ENCODE measurements at places on chromosomes 2 and 18. TPM values are rescaled to one million over a fixed set of nuclear protein-coding genes. Genes with fewer than 3 reads are reported as not detected.

SERPINB10 gene
- total RNA-seq = not detected

AP1S3 gene
- 18.6 TPM for total RNA-seq

VWA3B gene
- not detected for total RNA-seq

ATP6V1C2 gene
- total RNA-seq = not detected

ATOH8 gene
- total RNA-seq = 22.4 TPM

TFCP2L1 gene
- total RNA-seq = under 0.01 TPM

HSPE1 gene
- total RNA-seq = 47.0 TPM

EIF2B4 gene
- total RNA-seq = 25.2 TPM

UGT1A4 gene
- not detected for total RNA-seq

EXOC6B gene
- 52.3 TPM for total RNA-seq

SKOR2 gene
- not detected for total RNA-seq

XDH gene
- 2.7 TPM for total RNA-seq

TUBA3D gene
- not detected for total RNA-seq

UGT1A9 gene
- not detected for total RNA-seq

C1QL2 gene
- total RNA-seq = not detected

COL4A4 gene
- total RNA-seq = 7.7 TPM

CCBE1 gene
- 48.7 TPM for total RNA-seq

HOXD12 gene
- not detected for total RNA-seq

SP140 gene
- total RNA-seq = 0.52 TPM

NT5DC4 gene
- total RNA-seq = 0.33 TPM

PPIL3 gene
- total RNA-seq = 60.5 TPM

TMEM237 gene
- total RNA-seq = 41.0 TPM

VWC2L gene
- total RNA-seq = not detected

MDH1B gene
- 0.33 TPM for total RNA-seq

COA5 gene
- total RNA-seq = 18.5 TPM

MYCN gene
- total RNA-seq = 0.07 TPM

PSTPIP2 gene
- total RNA-seq = 3.5 TPM

MC5R gene
- not detected for total RNA-seq

KCNJ13 gene
- total RNA-seq = not detected

TEKT4 gene
- not detected for total RNA-seq

Measured in smooth muscle cell of the pulmonary artery (primary cell).